ENCODE measurements at places on chromosomes 16 and 17.
A peak's percentile ranks its signal among the peaks of the same experiment; 100 is the strongest.

GRCh38 chr16:4081521-4082021 is 34.7 kb downstream of the ADCY9 start:
- no peak for DNase-seq

DNA sequence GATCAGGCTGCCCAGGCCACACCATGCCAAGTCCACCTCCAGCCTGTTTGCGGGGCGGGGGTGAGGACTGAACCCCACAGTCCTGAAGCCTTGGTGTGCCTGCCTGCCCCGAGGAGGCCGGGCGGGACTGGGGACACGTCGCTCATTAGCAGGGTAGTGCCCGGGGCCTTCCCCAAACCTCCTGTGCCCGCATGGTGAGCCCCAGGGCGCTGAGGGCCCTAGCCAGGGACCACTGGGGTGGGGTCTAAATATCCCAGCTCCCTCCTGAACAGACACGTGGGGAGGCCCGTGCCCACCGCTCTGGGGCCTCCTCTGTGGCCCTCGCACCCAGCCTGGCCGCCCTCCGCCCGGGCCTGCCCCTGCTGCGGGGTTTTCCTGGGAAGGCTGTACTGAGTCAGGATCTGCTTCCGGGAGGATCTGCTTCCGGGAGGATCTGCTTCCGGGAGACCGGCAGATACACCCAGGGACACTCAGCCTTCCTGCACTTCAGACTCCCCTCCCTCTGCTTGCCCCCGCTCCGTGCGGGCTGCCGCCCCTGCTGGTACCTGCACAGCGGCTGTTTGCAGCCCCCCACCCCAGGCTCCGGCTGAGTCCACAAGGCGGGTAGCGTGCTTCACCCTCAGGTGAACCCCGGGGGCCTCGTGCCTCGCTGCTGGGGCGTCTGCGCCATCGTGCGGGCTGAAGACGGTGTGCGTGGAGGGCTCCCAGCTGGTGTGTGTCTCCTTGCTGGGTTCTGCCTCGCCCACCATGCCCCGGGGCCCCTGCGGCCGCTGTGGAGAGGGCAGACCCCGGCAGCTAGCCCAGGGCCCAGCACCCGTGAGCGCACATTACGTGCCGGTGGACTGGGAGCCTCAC is 23.6 kb upstream of the CACNA1H start:
- no peak for DNase-seq

DNA sequence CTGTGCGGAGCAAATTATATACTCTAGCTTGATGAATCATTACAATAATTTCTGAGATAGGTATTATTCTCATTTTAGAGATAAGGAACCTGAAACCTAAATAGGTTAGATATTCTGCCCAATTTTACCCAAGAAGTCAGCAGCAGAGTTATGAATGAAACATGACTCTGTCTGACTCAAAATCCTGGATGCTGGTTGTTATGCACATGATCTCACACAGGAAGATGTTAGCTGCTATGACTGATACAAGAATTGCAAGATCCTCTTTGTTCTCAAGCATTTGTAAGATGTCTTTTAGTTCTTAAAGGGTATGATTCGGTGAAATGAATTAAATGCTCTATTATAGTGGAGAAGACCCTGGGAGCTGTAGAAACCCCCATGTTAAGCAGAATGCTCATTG is 447.8 kb downstream of the KIF2B start:
- DNase-seq = no peak

DNA sequence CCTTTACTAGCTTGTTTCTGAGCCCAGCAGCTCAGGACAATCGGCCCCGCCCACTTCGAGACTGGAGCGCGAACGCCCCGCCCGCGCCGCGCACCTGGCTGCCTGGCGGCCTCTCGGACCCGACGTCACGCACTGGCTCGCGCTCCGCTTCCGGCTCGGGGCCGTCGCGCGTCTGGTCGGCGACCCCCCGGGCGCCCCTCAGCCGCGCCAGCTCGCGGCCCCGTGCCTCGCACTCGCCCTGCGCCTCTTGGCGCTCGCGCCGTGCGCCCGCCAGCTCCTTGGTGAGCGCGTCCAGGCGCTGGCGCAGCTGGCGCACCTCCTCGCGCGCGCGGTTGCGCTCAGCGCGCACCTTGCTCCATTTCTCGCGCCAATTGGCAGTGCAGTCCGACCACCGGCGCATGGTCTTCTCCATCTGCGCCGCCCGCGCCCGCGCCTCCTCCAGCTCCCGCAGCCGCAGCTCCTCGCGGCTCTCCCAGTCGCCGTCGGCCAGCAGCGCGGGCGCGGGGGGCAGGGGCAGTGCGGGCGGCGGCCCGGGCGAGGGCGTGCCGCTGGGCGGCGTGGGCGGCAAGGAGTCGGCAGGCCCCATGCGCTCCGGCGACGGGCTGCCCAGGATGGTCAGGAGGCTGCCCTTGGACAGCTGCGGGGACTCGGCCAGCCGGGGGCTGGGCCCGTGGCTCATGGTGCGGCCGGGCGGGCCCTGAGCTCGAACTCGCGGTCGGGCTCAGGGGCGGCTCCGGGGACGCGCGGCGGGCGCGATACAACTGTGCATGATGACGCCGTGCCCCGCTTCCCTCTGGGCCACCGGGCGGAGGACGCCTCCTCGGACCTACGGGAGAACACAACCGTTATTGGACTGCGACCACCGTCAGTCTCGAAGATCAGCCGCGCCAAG is 7.6 kb downstream of the CCDC102A start:
- DNase-seq = peak; percentile 88

- no peak for DNase-seq
Observed at GRCh38 chr17:36931697-36932382, 5.4 kb upstream of the LHX1 start.

DNA sequence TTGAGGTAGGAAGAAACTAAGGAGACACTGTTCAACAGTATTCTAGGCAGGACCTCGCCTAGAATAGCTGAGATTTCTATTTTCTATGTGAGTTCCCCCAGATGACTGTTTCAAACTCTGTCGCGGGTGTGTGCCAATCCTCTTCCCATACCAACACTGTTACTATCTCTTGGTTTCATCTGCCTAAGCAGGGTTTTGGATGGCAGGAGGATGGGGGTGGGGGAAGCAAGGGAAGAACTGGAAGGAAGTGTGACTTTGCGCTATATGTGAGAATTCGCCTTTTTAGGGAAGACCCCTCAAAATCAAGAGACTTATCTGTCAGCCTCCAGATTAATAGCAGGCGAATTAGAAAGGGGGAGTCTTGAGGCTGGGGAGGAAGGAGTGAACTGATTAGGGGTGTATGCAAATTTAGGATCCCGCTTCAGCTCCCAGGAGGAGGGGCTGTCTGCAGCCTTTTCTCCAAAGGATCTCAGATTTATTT is 521 bp upstream of the G6PC3 start:
- DNase-seq = no peak

DNA sequence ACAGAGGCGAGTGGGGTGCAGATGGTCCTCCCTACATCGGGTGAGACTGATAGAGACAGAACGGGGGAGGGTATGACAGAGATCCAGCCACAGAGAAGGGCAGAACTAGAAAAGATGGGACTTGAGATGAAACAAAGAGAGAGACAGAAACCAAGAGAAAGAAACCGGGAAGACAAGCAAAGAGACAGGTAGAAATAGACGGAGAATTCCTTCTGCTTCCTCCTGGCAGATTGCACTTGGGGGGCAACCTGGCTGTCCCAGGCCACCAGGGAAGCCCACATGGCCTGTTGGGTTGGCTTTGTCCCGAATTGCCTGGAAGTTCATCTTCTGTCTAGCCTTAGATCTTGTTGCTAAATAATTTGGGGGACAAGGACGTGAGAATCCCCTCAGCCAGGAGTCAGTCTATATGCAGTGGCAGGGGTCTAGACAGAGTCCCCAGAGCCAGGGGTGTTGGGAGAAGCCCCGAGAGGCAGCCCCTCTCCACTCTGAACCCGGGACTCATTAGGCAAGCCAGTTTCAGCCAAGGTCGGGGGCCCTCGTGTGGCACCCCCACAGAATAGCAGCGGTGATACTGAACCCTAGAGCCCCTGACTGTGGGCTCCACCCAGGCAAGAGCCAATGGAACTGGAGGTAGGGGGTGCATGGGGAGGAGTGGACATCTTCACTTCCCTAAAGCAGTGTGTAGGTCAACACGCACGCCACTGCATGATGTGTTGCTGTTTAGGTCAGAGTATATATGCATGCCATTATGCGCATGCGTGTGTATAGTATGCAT is 627 bp upstream of the TSPOAP1 start:
- DNase-seq = peak; percentile 57

DNA sequence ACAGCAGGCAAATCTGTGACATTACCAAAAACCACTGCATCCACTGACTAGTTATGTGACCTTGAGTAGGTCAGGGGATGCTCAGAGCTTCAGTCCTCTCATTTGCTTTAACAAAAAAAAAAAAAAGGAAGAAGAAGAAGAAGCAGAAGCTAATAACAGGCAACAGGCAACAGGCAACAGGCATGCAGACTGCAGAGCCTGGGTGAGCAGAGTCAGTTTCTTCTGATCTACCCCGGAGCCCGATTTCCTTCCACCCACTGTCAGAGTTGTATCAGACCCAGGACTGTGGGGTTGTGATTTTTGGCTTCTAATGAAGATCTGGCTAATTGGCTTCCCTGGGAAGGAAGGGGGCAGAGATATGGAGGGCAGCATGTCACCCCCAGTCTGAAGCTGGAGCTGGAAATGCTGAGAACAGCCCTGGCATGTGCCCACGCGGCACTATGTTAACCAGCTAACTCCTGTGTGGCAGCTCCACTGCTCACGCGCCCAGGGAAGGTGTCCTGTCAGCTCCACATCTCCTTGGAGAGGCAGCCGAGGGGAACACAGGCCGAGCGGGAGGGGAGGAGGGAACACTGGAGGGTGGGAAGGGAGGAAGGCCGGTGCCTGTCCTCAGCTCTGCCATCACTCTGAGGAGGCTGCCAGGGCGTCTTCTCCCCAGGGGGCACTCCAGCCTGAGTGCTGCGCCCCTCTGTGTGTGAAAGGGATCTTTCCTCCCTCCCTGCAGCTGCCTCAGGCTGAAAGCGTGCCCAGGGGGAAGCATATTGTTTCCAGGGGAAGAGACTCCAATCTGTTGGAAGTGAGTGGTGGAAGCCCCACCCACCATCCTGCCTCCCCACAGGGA is 17.6 kb downstream of the SRCIN1 start:
- no peak for DNase-seq

GRCh38 chr17:7903154-7904103 is 12.7 kb downstream of the RNF227 start:
- DNase-seq = no peak

DNA sequence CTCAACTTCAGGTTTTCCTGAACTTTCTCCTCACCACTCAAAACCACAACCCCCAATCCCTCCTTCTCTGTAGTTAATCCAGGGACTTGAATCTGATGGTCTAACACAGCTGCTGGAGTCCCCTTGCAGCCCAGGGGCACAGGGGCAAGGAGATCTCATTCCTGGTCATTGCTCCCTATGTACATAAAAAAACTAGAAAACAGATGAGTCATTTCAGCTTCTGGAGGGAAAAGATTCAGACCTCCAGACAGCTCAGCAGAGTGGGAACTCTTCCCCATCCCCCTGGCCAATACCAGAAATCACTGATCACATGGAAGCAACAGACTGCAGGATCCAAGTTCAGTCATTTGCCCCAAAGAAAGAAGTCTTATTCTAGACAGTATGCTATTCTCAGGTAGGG is 62.1 kb downstream of the DYNLRB2 start:
- DNase-seq = no peak

GRCh38 chr17:3554440-3554839 is 3.2 kb downstream of the TRPV3 start:
- no peak for DNase-seq

DNA sequence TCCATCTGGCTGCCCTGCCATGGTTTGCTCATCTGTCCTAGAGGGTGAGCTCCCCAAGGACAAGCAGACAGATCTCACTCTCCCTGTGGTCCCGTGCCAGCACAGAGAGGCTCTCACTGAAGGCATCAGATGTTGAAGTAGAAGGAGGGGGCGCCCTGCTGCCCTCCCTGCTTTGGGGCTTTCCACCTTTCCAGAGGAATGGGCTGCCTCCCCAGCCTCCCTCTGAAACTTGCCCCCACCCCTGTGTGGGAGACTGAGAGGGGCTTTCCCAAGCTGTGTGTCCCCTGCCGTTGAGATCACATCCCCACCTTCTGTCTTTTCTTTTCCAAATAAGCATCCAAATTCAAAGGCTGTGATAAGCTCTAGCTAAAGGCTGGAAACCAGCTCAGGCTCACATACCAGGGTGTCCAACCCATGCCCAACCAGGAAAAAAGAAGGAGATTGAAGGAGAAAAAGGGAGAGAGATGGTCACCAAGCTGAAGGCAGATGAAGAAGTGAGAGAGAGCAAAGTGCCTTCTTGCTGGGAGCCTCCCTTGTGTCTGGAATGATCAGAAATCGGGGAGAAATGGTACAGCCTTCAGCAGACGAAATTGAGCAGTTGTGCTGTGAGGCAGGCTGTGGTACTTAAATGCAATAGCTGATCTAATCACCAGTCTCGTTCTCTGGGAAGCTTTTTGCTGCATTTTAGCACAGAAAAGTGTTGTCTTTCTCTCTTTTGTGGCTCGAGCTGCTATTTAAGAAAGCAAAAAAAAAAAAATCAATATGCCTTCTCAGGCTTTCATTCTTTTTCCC is 145.9 kb upstream of the LHX1 start:
- no peak for DNase-seq

DNA sequence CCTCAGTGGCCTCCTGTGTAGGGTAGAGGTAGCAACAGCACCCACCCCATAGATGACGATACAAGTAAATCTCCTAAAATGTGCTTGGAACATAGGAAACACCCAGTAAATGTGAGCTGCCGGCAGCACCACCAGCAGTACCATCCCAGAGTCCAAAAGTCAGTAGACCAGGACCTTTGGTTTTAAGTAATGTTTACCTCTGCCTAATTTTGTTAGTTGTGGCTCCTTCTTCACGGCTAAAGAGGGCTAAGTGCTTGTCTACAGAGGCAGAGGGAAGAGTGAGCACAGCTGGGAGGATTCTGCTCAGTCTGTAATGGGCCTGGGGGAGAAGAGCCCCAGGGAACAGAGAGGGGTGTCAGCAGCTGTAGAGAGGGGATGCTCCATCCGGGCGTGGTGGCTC is 91.3 kb upstream of the FBXO47 start:
- no peak for DNase-seq

All from chondrocyte (in vitro differentiated cells).